ENCODE measurements at places on chromosomes 11 and 22.

GRCh38 chr11:10752061-10752460 is 1.0 kb downstream of the CTR9 start:
- DNase-seq, result no peak

DNA sequence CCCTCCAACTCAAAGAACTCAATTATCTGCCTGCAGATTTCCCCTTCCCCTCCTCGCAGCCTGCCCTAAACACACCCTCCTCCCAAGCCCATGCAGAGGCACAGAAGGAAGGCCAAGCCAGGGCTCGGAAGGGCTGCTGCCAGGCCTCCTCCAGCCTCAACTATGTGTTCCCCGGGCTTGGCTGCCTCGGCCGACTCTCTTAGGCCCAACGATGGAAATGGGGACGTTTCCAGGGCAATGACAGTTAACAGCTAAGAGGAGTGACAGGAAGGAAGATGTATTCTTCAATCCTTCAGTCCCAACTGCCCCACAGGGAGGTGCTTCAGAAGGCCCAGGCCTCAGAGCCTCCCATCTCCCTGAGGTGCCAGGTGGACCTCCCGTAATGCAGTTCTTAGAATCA is 104.0 kb upstream of the AKIP1 start:
- no peak for DNase-seq

GRCh38 chr22:50210378-50211139 is 9.7 kb downstream of the SELENOO start:
- no peak for DNase-seq

DNA sequence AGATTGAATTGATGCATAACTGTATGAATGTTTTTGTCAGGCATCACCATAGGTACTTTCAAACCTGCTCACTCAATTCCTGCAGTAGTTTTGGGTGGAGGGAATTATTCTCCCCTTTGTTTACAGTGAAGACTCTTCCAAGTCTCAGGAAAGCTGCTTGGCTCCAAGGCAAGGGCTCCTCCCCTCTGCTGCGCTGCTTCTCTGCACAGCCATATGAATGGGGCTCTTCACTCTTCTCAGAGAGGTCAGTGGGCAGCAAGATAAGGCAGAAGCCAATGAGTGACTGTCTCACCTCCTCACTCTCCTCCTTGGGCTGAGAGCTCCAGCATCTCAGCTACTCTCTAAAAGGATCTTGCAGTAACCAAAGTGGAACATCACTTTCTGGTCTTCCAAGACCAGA is 165.7 kb upstream of the TTC12 start:
- no peak for DNase-seq

- DNase-seq, result no peak
Observed at GRCh38 chr11:10764412-10764811, 13.4 kb downstream of the CTR9 start.
